ENCODE measurements at places on chromosomes 11 and 22. TPM values are rescaled to one million over a fixed set of nuclear protein-coding genes. Genes with fewer than 3 reads are reported as not detected.

TEF gene
- total RNA-seq = 6.3 TPM

DNA sequence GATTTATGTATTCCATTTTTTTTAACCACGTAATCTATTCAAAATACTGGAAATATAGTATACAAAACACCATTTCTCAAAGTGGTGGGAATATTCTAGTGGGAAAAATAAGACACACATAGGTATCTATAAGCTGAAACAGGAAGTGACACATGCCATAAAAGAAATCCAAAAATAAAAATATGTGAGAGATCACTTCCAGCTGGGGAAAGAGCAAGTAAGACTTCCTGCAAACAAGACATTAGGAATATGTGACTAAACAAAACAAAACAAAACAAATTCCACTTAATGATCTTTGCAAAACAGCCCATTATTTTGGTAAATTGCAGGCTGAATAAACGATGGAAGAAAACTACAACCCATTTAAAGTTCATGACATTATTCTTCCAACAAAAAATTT is 107.3 kb upstream of the CEP126 start:
- DNase-seq = no peak

DNA sequence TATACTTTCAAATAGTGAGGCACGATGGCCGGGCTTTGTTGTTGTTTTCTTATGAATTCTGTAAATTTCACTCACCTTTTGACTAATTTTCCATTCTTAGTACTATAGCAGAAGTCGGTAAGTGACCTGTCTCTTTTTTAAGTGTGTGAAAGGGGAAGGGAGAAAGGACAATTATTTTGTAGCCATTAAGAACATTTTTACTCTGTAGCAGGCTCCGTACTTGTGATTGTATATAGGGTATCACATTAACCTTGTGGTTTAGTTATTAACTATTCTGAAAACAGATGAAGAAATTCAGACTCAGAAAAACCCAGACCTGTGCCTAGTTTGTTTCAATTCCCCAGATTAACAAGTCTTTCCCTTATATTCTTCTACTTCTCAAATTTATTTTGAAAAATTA is 78.7 kb downstream of the CASP12 start:
- no peak for DNase-seq

DNA sequence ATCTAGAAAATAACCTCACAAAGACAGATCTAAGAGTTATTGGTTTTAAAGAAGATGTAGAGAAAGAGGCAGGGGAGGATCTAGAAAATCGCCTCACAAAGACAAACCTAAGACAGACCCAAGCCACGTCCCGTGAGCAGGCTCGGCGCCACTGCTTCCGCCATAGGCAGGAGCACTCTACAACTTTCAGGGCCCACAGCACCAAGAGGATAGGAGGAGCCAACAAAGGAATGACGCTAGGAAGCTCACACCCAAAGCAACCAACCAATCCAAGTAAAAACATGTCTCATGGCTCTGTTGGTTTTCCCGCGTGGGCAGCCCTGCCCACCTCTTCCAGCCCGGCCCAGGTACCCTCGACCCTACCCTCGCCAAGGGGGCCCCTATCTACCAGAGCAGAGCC is 4167.4 kb upstream of the OR11H1 start:
- no peak for DNase-seq
